Placental pericyte (primary cell): ENCODE measurements at places on chromosomes 5 and 9. TPM values are rescaled to one million over a fixed set of nuclear protein-coding genes. Genes with fewer than 3 reads are reported as not detected.

Gene FGF10
- total RNA-seq = not detected in 2 replicates

Gene ZFP37
- 1.1 and 2.1 TPM in 2 replicates for total RNA-seq

Gene ELAVL2
- total RNA-seq = not detected in 2 replicates

Gene CD274
- total RNA-seq = 6.6 and 25.6 TPM in 2 replicates

Gene RNF183
- total RNA-seq = not detected in 2 replicates

Gene CTXN3
- total RNA-seq = not detected in 2 replicates

Gene PTGES
- total RNA-seq = 3.9 and 138 TPM in 2 replicates

Gene SHOC1
- under 0.01 and 0.14 TPM in 2 replicates for total RNA-seq

Gene AHRR
- 55.8 and 58.2 TPM in 2 replicates for total RNA-seq

Gene LCP2
- total RNA-seq = under 0.01 TPM in 1 of 2 replicates, not detected in the other

Gene KCNN2
- 0.88 and 1.1 TPM in 2 replicates for total RNA-seq
